ENCODE measurements at places on chromosomes 1 and 21. TPM values are rescaled to one million over a fixed set of nuclear protein-coding genes. Genes with fewer than 3 reads are reported as not detected.

The PGBD2 gene
- total RNA-seq, result 6.7 TPM

GRCh38 chr1:165070675-165071074, 285.8 kb downstream of the LMX1A start:
- DNase-seq, result no peak

The PLEKHN1 gene
- 3.1 TPM for total RNA-seq

The PRUNE1 gene
- total RNA-seq, result 24.2 TPM

The PPP1R8 gene
- 40.6 TPM for total RNA-seq

GRCh38 chr1:64196074-64196870, 7.2 kb upstream of the UBE2U start:
- DNase-seq, result no peak
